RWPE1 (cell line): ENCODE measurements at places on chromosomes 4 and X.

DNA sequence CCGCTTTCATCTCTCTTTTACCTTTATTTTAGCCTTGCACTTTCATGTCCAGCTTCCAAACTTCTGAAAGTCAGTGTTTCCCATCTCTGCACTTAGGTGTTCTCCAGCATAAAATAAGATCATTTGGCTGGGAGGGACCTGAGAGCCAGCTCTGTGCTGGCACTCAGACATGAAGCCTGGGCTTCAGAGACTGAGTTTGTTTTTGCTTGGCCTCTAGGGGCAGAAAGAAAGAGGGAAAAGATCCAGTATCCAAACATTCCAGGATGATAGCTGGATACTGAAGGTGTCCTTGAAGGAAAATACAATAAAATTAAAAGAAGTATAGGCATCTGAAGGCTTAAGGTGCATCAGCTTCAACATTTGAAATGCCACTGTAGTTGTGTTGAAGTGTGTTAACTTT is 202.4 kb upstream of the ZIC3 start:
- no peak for DNase-seq

DNA sequence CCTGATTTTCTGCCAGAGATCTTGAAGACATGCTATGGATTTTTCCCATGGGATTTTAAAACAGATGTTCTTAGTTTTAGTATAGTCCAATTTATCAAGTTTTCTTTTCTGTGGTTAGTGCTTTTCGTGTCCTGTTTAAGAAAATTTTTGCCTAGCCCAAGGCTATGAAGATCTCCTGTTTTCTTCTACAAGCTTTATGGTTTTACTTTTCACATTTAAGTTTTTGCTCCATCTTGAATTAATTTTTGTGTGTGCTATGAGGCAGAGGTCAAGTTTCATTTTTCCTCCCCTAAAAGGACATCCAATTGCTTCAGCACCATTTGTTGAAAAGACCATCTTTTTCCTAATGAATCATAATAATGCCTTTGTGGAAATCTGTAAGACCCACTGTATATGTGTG is 65.6 kb downstream of the POLR2B start:
- no peak for DNase-seq

DNA sequence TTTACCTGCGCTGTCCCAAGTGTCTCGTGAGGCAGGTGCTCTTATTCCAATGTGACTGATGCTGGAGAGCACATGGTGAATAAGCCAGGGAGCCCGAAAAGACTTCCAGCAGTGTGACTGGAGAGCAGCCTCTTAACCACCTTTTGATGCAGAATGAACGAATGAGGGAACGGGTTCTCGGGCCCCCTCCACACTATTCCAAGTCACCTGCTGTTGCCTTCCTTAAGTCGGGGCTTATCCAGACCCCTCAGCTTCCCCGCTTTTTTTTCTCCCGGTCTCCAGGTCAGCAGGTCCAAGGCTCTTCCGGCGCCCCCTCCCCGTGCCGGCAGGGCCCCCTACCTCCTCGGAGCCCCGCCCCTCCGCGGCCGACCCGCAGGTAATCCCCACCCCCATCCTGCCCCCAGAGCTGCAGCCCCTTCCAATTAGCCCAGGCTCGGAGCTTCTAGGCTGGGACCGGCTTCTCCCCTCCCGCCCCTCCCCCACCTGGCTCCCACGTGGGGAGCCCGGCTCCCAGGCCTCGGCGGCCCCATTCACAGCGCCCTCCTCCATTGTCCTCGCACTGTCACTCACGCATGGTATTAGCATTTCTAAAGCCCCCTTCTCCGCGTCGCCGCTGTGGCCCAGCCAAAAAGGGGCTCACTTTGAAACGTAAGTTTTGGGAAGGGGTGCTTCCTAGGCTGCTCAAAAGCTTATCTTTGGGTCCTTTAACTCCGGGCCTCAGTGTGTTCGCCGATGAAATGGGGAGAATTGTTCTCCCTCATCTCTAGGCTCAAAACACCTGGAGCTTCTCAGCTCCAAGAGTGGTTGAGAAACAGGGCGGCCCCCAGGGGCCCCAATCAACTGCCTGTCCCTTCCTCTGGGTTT is 56.2 kb upstream of the PJA1 start:
- DNase-seq = no peak

DNA sequence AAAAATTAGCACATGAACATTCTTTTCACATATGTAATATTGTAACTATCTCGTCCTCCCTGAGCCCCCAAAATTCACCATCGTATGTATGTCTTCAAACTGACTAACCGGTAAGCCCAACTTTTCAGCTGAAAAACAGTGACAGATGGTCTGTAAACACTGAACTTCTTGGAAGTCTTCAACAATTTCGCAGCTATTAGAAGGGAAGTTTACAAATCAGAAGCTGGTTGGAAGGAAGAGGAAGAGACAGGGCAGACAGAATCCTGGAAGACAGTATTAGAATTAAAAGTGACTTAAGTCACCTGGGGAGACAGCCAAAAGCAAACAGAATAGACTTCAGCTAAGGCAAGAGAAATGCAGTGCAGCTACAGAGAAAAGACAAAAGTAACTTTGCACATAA is 858.4 kb downstream of the ADGRL3 start:
- DNase-seq = no peak

GRCh38 chrX:134810211-134810610 is 151.9 kb upstream of the PLAC1 start:
- DNase-seq = no peak

GRCh38 chrX:103073467-103073866 is 9.5 kb upstream of the BEX1 start:
- no peak for DNase-seq

DNA sequence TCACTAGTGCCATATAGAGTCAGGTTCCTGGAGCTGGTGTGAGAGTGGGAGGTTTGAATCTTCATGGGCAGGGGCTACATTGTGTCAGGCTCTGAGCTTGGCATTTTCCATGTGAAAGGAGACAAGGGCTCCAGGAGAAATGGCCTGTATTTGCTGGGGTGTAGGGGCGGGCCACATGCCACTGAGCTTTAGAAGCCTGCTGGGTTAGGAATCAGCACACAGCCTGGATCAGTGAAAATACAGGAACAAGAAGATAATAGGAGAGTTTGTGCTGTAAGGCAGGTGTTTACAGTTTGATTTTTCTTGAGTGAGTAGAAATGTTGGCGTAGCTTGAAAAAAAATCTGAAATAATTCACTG is 35.4 kb downstream of the TBC1D14 start:
- DNase-seq = no peak

DNA sequence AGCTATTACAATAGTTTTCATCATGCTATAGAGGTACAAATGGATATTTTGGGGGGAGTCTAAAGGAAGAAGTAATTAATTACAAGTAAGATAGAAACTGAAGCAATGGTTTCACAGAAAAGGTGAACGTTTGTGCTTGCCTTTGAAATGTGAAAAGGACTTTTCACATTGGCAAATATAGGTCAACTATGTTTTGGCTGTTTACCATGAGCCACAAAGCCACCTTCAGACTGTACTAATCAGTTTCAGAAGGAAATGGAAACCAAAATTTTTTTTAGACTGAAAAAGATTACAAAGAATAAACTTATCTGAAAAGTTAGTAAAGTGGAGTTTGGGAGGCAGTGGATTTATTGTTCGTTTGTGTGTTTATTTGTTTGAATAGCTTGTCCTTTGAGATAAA is 32.1 kb downstream of the SYTL5 start:
- DNase-seq = no peak

- DNase-seq = peak; percentile 47
These were observed 103.7 kb downstream of the RBM47 start for GRCh38 chr4:40525752-40526598.

DNA sequence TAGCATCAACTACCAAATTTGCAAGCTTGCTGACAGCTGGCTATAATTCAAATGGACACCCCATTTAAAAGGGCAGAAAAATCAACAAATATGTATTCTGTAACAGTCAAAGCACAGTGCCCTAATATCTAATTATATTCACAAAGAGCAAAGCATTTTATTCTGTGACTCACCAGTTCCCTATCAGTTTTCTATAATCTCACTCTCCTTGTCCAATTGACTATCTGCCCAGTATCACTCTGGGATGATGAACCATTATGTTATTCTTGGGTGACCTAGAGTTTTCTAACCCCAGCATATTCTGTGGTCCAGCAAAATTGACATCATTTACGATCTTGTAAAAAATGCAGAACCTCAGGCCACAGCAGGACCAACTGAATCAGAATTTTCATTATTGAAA is 82.0 kb upstream of the FREM3 start:
- DNase-seq = no peak

DNA sequence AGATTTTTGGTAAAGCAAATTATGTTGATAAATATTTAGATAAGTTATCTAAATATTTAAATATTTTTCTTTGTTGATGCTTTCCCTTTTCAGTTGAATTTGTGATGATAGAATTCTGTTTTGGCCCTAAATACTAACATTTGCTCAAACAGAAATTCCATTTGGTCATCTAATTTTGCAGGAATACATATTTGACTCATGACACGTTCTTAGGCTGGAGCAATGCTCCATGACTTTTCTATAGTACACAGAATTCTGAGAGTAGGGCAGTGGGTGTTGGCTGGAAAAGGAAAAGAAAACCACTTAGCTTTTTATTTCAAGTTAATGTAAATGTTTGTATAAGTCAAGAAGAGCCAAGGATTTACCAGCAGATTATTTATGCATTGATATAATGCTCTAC is 58.6 kb upstream of the GK2 start:
- no peak for DNase-seq

GRCh38 chr4:142600952-142601351 is 245.1 kb downstream of the INPP4B start:
- no peak for DNase-seq

DNA sequence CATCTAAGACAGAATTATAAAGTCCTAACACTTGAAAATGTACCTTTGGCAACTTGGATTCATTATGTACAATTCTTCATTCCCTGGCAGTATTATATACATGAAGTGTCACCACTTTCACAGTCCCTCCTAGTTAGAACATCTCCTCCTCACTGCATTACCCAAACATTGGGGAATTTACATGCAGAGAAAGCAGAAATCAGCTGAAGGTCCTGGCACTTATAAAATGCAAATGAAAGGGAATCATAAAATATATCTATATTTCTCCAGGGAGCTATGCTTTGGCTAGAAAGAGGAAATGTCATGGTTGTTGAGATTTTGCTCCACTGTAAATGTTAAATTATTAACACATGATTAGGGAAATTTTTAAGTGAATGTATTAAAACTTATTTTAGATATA is 835.6 kb upstream of the SLIT2 start:
- DNase-seq = no peak

DNA sequence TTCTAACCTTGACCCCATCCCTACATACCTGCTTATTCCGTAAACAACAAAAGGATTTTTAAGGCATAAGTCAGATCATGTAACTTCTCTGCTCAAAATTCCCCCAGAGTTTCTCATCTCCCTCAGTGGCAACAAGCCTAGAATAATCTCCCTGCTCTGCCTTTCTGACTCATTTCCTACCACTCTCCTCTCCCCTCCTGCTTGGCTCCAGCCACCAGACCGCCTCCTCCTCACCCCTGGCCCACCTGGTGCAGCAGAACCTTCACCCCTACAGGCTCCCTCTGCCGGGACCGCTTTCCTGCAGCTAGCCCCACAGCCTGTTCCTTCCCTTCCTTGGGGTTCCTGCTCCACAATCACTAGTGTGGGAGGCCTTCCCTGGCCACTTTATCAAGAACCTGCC is 32.1 kb downstream of the TSPAN5 start:
- DNase-seq = peak; percentile 90

DNA sequence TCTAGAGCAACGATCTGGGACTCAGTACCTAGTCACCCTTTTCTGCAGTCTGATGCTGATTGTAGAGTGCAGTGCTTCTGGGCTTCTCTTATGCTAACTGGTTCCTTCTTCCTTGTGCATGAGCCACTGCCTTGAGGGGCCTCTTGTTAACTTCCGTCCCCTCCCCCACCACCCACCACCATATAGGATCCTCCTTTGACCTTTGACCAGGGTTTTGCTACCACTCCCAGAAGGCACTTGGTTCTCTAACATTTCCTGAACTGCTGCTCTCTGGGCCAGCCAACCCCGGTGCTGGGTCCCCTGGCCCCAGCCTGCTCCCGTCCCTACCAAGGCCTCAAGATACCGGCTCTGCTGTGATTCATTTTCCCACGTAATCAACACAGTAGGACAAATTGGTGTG is 104.6 kb upstream of the KLF3 start:
- DNase-seq = no peak

- no peak for DNase-seq
These were observed 1.1 kb upstream of the CHST7 start for GRCh38 chrX:46572340-46572936.
